GM04503 (cell line): ENCODE measurements at places on chromosomes 13 and 19.

DNA sequence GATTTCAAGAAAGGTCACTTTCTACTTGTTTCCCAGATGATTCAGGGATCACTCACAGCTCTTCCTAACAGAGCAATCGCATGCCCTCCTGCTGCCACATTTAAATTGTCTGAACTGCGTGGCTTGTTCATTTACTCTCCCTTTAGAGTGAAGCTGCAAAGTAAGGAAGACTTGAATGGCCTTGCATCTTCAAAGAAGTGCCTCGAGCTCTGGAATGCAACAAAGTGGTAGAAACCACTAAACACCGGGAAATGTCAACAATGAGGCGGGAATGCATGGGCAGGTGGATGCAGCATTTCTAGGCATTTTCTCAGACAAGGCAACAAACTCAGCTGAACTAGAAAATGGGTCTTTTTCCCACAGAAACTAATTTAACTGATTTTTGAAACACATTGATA, 10.3 kb upstream of the DACH1 start:
- no peak for DNase-seq

- DNase-seq, result no peak
These were observed 35.2 kb downstream of the RCBTB2 start for GRCh38 chr13:48497669-48498068.

DNA sequence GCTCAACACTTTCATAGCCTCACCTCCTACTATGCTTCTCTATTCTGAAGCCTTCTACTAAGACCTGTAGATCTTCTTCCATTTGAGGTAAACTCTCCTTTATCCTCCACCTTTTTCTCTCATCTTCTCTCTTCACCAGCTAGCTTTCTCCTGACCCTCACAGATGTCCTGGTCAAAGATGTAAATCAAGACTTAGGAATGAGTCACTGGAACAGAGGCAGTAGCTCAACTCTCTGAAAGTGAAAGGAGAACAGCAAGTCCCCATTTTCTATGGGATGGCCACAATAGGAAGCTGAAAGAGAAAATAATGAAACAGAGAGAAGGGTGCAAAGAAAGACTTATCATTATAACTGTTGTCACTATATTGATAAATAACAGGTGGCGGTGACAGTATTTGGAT, 86.1 kb upstream of the DOCK9 start:
- DNase-seq, result no peak

DNA sequence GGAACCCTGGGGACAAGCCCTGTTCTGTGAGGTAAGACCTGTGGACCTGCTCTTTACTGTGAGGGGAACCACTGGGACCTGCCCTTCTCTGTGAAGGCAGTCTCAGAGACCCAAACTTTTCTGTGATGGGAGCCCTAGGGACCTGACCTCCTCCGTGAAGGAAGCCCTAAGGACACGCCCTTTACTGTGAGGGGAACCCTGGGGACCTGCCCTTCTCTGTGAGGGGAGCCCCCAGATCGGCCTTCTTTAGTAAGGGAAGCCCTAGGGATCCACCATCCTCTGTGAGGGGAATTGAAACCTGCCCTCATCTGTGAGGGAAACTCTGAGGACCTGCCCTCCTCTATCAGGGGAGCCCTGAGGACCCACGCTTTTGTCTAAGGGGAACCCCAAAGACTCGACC, 343.5 kb downstream of the UQCRFS1 start:
- DNase-seq, result no peak

DNA sequence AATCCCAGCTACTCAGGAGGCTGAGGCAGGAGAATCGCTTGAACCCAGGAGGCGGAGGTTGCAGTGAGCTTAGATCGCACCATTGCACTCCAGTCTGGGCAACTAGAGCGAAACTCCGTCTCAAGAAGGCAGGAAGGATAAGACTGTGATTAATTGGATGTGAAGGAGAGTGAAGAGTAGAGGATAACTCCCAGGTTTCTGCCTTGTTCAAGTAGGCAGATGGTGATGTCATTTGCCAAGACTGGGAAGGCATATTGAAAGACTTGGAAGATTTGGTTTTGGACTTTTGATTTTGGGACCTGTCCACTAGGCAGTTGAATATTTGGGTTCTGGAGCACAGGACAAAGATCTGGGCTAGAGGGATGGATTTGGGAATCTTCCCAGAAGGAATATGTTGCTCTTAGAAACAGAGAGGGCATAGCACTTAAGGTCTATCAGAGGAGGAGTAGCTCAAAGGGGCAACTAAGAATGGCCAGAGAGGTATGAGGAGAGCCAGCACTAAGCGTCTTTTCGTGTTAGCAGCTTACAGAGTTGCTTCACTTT, 20.0 kb downstream of the GARRE1 start:
- DNase-seq, result no peak

DNA sequence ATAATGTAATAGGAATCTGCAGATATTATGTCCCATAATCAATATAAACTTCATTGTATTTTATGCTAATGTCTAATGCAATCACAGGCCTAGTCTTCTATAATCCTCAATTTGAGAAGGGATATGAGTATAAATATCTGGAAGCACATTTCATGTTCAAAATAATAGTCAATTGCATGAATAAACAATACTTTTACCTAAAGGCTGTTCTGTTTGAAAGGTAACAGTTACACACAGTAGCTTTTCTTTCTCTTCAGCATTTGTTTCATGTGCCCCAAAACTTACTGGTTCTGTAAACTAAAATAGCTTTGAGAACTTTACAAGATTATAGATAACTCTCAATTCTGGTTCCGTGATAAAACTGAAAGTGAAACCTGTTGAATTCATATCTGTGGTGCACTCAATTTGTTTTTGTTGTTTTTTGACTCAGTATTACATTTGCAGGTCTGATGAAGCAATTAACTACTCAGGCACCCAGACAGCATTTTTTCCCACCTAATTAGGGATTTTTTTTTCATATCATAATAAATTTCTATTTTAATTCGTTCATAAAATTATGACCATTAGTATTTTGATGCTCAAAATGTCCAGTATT, 1193.8 kb downstream of the SLITRK1 start:
- DNase-seq, result no peak

GRCh38 chr13:48801255-48801654, 147.5 kb downstream of the CYSLTR2 start:
- DNase-seq, result peak; percentile 71

DNA sequence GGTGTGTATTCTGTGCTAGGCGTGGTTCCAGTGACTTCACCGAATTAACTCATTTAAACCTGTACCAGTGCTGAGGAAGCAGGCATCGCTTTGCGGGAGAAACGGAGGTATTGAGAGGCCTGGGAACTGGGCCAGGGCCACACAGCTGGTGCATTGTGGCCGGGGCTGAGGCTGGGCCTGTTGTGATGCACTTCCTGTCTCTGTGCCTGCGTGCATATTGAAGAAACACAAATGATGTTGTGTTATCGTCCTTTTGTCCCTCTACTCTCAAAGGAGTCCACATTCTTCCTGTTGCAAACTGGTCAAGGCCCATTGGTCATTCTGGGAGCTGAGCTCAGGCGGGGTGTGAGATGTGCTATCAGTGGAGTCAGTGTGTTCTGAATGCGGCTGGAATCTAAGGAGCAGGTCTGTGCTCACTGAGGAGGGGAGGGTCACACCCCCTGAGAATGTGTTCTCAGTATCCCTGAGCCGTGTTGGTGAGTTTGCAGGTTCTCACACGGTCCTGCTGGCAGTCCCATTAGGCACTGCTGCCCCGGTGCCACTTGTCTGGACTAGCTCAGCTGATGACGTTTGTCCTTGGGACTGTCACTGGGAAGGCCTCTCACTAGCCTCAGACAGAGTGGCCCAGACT, 62.1 kb downstream of the ARHGEF7 start:
- DNase-seq, result no peak

DNA sequence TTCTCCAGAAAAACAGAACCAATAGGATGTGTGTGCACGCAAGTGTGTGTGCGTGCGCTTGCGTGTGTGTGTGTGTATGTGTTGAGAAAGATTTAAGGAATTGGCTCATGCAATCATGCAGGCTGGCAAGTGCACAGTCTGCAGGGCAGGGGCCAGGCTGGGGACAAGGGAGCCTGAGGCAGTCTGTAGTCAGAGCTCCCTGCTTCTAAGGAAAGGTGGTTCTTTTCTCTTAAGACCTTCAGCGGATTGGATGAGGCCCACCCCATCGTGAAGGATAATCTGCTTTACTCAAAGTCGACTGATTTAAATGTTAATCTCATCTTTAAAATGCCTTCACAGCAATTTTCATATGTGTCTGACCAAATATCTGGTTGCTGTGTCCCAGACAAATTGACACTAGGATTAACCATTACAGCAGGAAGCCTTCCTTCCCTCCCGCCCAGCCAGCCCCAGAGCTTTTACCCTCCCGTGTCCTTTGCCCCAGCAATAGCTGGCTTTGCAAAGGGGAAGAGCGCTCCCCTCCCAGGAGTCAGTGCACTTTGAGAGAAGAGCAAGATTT, 15.0 kb upstream of the NAXD start:
- no peak for DNase-seq

DNA sequence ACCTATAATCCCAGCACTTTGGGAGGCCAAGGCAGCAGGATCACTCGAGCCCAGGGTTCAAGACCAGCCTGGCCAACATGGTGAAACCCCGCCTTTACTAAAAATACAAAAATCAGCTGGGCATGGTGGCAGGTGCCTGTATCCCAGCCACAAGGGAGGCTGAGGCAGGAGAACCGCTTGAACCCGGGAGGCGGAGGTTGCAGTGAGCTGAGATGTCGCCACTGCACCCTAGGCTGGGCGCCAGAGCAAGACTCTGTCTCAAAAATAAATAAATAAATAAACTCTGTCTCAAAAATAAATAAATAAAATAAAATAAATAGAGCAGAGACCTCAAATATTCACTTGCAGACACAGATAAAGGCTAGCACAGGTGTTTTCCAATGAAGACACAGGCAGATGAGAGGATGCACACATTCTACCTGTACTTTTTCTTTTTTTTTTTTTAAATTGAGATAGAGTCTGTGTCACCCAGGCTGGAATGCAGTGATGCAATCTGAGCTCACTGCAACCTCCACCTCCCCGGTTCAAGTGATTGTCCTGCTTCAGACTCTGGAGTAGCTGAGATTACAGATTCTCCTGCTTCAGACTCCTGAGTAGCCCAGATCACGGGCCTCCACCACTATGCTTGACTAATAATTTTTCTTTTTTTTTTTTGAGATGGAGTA, 2.7 kb upstream of the RPS16 start:
- no peak for DNase-seq

- no peak for DNase-seq
These were observed 116.6 kb downstream of the KL start for GRCh38 chr13:33132644-33133440.

GRCh38 chr13:33577007-33577406, 240.9 kb upstream of the RFC3 start:
- no peak for DNase-seq

DNA sequence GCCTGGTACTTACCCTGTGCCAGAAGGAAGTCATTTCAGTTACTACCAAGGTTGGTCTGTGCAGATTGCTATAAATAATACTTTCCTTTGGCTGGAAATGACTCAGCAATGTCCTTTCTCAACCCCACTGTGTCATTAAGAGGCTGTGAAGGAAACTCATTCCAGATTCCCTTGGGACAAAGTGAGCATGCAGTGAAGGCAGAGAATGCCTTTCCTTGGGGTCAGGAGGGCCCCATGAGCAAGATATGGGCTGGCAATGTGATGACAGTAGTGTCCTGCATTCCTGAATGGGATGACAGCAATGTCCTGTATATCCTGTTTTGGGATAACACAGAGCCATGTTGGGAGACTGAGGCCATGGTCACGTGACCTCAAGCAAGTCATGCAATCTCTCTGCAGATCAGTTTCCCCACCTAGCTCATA, 213.1 kb upstream of the TMTC4 start:
- DNase-seq, result peak; percentile 61

DNA sequence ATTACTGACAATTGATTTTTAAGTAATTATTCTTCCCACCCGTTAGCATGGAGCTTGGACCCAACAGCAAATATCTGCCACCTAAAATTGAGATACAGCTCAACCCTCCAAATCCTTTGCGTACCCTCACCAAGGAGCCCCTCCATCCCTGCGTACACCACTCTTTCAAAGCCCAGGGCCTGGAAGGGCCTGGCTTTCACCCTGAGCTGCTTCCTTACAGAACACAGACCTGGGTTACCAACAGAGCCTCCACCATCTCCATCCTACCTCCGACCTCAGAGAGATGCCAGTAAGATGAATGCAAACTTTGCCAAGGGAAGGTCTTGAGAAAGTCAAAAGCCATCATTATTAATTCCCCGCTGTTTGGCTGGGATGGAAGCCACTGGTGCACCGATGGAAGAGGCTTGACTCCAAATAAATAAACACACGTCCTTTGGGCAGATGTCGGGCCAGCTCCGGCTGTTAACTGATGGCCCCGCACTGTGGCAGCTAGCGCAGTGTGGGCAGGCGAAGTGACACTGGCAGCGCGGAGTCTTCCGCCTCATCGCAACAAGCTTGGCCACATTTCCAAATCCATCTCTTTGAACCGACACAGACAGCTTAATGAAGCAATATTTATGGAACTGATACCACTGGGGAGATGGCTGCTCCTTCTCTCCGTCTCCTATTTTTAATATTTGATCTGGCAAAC, 150.2 kb upstream of the VSTM2B start:
- DNase-seq, result no peak

DNA sequence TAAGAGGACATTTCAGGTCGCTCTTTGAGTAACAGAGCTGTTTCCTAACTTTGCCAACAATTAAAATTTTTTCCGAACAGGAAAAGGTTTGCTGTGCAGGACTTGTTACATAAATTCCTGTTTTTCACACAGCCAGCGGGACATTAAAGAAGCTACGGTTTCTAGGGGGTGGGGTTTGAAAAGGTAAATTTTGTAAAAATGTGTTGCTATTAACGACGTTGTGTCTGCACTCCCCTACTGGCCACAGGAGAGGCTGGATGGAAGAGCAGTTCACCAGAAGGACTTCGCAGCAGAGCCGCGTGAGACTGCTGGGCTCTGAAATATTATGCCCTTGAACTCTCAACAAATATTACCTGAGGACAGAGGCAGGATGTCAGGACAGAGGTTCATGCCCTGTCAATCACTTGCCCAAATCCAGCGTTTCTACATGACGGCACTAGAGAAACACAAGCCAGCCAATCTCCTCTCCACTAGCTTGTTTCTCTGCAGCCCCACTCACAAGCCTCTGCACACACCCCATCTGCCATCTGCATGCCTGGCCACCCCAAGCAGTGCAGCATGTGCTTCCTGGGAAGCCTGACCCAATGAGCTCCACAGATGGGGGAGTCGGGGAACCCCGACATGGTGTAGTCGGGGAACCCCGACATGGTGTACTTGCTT, 102.0 kb downstream of the FOXO1 start:
- no peak for DNase-seq

GRCh38 chr13:30585748-30586262, 31.9 kb upstream of the USPL1 start:
- DNase-seq, result no peak

DNA sequence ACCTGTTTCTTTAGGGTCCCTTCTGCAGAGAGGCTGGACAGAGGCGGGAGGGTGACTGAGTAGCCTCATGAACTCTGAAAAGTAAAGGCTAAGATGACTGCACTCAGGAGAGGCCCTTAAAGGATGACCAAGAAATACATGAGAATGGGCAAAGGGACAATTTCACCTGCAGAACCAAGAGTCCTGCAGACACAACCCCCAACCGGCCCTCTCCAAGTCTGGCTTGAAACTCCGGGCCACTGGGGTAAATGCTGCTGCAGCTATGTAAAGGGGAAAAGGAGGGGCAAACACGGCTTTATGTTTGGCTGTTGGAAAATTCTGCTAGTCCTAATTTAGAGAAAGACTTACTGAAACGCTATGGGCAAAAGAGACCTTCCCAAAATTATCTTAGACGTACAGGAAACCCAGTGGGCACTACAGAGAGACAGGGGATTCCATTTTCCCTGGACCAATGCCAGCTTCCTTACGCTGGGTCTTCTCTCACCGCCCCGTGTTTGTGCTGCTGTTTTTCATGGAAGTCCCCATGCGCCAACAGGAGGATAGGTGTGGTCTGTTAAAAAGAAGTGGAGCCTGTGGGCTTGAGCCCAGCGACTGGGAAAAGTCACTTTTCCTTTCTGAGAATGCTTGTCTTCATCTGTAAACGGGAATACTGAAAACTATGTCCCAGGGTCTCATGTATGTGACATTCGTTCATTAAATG, 10.6 kb downstream of the COL4A2 start:
- no peak for DNase-seq
